ENCODE measurements at places on chromosomes 3 and 15.

DNA sequence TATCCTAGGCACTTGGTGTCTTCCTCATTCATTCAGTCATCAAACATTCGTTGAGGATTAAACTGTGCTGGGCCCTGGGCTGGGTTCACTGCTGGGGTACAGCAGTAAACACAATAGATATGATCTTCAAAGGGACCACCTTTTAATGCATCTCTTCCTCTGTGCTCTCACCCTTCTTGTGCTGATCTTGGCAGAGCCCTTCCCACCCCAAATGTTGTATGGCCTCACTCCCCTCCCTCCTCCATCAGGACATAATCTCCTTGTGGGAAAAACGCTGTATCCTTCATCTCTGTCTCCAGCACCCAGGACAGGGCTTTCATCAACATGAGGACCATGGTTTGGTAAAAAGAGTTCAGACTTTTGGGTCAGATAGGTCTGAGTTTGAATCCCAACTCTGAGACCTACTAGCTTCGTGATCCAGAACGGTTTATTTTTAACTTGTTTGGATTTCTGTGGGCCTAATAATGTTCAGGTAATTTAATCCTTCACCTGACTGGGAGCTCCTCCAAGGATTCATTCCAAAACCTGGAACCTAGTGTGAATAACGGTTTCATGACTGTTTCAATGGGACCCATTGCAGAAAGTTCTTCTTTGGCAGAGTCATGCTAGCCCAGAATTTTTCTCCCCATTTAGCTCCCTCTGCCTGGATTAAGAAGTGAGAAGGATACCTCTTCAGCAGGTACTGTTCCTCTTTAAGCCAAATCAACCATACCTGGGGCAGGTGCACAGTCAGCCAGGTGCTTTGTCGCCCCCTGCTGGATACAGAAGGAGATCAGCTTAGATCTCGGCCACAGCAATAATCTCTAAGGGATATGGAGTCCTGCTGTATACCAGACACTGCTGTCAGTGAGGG is 5.2 kb upstream of the WNT7A start:
- peak; percentile 11 for DNase-seq

- no peak for DNase-seq
Measured at GRCh38 chr3:73511571-73512525, 112.9 kb downstream of the PDZRN3 start.

DNA sequence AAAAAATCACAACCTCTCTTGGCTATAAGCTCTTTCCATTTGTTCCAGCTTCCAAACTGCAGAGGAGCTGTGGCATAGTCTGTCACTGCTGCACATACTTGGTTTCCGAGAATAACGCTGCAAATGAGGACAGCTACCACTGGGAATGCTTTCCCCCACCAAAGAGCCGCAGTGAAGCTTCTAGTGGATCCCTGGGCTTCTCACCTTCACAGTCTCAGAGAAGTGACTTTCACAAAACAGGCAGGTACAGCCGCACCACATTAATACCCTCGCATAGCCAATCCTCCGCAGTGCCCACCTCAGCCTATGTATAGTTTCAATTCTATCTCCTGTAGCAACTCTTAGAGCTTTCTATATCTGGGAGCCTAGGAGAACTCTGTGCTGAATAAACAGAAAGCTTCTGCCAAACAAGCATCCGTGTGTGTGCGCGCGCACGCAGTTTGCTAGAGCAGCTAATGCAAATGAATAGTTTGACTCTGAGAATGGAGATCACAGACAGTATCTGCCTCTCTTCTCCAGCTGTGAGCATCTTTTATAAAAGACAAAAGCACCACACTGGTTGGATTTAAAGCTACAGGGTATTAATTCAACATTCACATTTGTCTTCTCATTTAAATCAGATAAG is 81.9 kb upstream of the PLXND1 start:
- DNase-seq, result peak; percentile 76

DNA sequence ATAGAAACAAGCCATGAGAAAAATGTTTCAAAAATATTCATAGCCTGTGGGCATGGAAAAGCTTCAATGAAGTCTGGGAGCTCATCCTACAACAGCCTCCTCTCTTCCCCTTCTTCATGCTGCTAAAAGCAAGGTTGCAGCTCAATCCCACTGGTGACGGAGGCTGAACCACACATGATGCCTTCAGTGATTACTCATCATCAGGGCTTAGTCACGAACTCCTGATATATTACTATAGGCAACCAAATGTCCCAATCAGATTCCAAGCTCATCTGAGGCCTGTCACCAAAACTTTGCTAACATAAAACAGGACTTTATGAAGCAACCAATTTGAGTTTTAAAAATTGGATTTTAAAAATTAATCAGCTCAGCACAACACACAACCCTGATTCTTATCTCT is 24.0 kb upstream of the SLC24A5 start:
- no peak for DNase-seq

DNA sequence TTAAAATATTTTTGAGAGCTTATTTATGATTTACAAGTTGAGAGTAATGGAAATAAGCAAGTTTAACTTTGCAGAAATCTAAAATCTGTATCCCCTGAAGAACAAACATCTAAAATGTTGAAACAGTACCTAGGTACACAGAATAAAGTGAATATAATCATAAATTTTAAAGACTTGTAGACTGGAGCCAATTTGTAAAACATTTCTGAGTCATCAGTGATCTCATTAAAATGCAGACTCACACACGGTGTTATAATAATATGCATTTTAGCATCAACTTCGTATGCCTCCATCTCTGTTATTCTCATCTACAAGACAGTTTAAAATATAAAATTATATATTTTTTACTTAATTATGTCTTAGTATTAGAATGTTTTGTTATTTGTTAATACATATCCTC is 399.5 kb upstream of the GOLIM4 start:
- no peak for DNase-seq

DNA sequence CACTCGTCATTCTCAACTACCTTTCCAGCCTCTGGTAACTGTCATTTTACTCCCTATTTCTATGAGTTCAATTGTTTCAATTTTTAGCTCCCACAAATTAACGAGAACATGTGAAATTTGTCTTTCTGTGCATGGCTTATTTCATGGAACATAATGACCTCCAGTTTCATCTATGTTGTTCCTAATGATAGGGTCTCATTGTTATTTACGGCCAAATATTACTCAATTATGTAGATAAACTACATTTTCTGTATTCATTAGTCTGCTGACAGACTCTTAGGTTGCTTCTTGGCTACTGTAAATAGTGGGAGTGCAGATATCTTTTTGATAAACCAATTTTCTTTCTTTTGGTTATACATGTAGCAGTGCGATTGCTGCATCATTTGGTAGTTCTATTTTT is 374.9 kb upstream of the ROBO1 start:
- DNase-seq, result no peak

DNA sequence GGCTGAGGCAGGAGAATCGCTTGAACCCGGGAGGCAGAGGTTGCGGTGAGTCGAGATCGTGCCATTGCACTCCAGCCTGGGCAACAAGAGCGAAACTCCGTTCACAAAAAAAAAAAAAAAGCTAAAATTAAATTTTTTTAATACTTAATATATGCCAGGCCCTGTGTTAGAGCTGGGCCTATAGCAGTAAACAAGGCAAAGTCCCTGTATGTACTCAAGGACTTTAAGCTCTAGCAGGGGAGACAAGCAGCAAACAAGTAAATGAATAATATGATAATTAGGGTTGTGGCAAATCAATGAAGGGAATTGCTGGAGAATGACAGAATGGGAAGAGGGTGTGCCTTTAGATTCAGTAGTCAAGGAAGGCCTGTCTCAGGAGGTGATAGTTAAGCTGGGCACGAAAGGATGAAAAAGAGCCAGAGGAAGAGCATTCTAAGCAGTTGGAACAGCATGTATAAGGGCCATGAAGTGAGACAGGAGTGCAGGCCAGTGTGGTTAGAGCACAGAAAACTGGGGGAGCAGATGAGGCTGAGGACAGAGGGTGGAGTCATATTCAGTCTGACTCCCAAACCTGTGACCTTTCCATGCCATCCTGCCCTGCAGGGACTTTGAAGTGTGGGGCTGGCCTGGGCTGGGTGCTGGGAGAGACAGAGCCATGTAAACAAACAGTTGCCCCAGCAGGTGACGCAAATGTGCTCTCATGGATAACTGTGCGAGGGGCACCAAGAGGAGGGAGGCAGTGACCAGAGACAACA is 6.6 kb upstream of the RAF1 start:
- peak; percentile 26 for DNase-seq

DNA sequence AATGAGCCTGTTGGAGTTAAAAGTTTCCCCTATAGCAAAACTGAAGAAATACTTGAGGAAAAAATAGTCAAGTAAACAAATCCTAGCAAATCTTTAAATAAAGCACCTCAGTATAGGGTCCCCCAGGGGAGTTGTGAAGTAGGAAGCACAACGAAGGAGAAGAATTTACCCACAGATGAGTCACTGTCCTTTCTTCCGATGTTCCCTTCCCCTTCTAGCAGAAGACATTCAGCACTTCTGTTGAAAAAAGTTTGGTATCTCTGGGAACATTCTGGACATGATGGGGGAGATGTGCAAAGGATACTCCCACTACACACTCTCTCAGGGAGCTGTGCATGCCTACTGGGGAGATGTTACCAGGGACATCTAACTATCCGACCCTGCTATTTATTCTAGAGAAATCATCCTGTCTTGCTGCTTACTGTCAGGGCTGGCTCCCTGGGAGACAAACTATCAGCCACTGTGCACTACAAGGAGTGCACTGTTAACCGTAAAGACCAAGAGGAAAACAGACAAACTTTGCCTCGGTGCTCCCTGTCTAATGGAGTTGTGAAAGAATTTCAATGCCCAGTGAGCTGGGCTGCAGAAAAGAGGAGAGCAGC is 93.8 kb downstream of the RFTN1 start:
- DNase-seq, result no peak

DNA sequence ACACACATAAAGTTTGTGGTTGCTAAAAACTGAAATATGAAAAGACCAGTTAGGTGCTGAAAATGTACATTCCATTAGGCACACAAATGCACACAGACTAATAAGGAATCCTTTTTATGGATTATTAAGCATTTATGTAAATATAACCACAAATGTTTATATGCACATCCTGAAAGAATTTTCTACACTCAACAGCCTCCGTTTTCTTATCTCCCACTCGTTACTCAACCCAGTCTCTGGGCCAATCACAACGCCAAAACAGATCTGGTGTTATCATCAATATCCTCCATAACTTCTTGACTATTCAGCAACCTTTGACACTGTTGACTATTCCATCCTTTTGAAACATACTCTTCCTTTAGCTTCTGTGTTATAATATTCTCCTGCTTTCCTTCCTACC is 136.4 kb downstream of the ATP8B4 start:
- no peak for DNase-seq

DNA sequence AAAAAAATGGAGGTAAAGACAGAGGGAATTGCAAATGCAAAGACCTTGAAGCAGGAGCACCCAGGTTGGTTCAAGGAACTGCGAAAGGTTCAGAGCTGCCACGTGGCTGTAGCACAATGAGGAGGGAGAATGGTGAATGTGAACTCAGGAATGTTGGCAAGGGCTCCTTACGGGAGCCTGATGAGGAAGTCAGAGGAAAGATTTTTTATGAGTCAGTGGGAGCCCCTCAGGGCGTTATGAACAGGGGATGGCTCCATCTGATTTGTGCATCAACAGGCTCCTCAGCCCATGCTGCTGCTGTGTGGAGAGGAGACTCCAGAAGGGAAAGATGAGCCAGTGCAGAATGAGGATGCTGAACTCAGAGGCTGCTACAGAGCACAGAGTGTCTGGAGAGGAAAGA is 194.4 kb downstream of the ARRDC4 start:
- no peak for DNase-seq

GRCh38 chr3:45566951-45567411 is 27.6 kb upstream of the LIMD1 start:
- DNase-seq, result no peak

GRCh38 chr3:123167686-123168085 is 34.1 kb upstream of the SEC22A start:
- DNase-seq, result no peak

DNA sequence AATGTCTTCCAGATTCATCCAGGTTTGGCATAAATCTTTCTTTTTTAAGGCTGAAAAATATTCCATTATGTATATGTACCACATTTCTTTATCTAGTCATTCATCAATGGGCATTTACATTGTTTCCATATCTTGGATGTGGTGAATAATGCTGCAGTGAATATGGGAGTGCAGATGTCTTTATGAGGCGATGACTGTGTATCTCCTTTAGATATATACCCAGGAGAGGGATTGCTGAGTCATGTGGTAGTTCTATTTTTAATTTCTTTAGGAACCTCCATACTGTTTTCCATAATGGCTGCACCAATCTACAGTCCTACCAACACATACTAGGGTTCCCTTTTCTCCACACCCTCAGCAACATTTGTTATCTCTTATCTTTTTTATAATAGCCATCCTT is 96.3 kb downstream of the LRRC28 start:
- no peak for DNase-seq

- DNase-seq, result no peak
Measured at GRCh38 chr3:32398531-32398930, 6.9 kb downstream of the CMTM7 start.

GRCh38 chr3:112373924-112374323 is 41.0 kb downstream of the CD200 start:
- no peak for DNase-seq

DNA sequence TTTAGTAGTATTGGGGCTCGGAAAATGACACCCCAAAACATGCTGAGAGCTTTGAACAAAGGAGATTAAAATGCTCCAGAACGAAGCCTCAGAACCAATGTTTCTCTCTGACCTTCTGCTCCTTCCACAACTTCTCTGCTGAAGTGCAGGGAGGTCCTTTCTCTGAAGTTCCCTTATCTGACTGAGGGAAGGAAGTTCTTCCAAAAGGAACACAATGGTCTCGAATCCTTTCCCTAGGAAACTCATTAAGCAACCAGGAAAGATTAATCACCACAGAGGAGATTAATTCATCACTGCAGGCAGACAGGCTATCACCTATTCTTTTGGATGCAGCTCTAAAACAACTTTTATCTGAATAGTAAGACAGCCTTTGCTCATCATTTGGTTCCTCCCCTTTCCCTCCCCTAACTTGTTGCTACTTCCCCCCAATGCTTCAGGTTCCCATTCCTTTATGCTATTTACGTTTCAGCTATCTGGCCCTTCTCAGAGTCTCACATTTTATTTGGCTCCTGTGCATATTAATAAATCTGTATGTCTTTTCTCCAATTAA is 18.2 kb upstream of the WDR49 start:
- no peak for DNase-seq

DNA sequence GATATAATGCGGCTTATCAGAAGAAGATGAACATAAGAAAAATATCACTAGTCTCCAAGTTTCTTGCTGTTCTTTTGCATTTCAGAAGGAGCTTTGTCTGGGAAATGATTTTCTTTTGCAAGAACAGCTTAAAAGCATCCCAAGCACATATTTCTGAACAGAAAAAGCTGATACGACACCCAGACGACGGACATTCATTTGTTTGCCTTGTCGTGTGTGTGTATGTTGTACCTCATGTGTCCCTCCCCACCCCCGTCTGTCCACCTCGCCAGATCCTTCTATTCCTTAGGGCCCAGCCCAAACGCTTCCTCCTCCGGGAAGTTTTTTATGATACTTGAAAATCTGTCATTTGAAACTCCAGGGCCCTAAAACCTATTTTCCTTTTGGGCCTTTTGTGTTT is 8.8 kb downstream of the ITPR1 start:
- no peak for DNase-seq

GRCh38 chr15:55789066-55789660 is 46.2 kb upstream of the PRTG start:
- no peak for DNase-seq

- no peak for DNase-seq
Measured at GRCh38 chr3:132311841-132312240, 5.4 kb upstream of the ACP3 start.

- DNase-seq, result no peak
Measured at GRCh38 chr3:72220946-72221345, 436.0 kb upstream of the PROK2 start.
